ENCODE measurements at places on chromosomes 12 and 14.

DNA sequence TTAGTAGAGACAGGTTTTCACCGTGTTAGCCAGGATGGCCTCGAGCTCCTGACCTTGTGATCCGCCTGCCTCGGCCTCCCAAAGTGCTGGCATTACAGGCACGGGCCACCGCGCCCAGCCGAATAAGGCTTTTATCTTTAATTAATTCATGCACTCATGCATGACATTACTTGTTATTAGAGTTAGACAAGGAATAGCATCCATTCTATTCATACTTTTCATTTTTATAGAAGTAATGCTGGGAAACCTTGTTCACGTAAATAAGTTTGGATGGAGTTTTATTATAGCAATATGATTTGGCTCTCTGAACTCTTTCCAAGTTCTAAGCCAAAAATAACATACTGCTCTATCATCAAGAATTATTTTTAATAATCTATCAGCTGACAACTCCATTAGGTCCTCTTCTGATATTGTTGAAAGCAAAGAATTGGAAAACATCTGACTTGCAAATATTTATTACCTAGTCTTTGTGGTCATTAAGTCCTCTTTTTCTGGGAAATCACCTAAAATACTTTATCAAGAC is 168.8 kb upstream of the CCND2 start:
- no peak for DNase-seq

DNA sequence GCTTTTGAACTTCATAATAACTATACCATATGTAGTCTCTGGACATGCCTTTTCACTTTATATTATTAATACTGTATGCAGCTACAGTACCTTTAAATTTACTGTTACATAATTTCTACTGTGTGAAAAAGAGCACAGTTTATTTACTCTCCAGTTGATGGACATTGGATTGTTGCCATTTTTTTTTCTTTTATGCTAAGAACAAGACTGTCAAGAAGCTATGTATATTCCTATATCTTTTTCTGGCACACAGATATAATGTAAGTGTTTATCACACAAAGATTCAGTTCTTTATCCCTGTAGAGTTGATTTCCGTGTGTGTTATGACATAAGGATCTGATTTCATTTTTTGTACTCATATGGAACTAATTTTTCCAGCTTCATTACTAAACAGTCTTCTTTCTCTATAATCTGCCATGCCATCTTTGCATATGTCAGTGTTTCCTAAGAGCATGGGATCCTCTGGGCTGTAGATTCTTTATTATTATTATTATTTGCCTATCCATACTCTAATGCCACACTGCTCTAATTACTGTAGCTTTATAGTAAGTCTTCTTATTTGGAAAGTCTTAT is 593.0 kb upstream of the ATP2B1 start:
- no peak for DNase-seq

DNA sequence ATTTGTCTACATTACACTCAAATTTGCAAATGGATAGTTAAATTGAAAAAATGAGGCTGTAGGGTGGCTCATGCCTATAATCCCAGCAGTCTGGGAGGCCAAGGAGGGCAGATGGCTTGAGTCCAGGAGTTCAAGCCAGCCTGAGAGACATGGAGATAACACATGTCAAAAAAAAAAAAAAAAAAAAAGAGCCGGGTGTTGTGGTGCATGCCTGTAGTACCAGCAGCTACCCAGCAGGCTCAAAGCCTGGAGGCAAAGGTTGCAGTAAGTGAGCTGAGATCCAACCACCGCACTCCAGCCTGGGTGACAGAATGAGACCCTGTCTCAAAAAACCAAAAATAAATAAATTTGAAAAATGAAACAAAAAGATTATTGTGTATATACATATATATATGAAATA is 119.9 kb upstream of the MGAT4C start:
- DNase-seq: peak; percentile 63

GRCh38 chr12:124442281-124442680 is 125.1 kb downstream of the NCOR2 start:
- no peak for DNase-seq

GRCh38 chr14:55740649-55740989 is 160.6 kb downstream of the KTN1 start:
- DNase-seq: no peak

DNA sequence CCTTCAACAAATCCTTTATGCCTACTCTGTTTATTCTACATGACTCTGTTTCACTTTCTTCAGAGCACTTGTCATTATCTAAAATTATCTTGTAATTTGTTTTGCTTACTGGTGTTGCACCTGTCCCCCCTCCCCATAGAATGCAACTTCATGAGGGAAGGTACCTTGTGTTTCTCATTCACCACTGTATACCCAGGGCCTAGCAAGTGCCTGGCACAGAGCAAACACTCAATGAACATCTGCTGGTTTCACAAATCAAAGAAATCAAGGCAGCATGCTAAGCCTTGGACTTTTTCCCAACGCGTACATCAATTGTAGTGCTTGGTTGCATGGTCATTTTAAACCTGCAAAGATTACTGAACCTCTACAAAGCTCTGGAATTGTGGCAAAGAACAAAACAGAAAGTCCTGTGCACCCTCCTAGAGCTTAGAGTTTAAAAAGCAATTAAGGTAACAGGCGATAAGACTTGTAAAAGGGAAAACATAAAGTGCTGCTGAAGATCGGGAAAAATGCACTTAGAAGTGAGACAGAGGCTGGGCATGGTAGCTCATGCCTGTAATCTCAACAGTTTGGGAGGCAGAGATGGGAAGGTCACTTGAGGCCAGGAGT is 479.1 kb downstream of the MED13L start:
- no peak for DNase-seq

DNA sequence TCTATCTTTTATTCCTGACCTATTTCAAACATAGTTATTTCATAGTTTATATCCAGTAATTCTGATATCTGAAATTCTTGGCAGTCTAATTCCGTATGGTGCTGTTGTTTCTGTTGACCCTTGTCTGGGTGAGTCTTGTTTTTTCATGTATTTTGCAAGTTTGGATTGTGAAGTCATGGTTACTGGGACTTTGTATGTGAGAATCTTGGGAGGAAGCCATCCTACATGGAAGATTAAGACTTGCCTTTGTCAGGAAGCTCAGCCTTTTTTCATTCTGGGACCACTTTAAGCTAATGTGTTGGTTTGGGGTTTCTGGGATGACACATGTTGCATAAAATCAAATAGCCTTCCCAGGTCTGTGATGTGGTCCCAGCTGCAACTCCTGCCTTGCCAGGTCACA is 191.6 kb upstream of the E2F7 start:
- no peak for DNase-seq

- no peak for DNase-seq
Observed at GRCh38 chr14:96055753-96056508, 16.8 kb downstream of the C14orf132 start.

DNA sequence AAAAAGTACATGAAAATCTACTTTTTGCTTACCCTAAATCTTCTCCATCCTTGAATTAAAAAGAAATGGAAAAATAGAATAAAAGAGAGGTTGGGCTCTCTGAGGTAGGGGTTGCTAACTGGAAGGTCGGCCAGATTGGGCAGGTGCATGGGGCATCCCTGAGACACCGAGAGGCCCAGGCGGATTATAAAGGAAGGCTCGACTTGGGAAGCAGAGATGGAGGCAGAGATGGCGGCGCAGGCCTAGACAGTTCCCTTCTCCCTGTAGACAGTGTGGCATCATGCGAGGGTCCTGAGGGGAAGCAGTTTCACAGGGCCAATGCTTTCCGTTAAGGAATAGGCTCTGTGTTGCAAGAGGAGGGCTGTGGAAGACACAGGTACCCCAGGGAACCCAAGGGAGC is 3.7 kb upstream of the KRT74 start:
- DNase-seq: no peak

- DNase-seq: no peak
Observed at GRCh38 chr12:107031061-107031460, 44.1 kb upstream of the MTERF2 start.

GRCh38 chr14:94290197-94290596 is 2.9 kb downstream of the SERPINA10 start:
- no peak for DNase-seq

- DNase-seq: no peak
Observed at GRCh38 chr12:93378998-93379325, 1.2 kb downstream of the NUDT4 start.

Measured in H9 (cell line).